Heart left ventricle (tissue), 16 donors: ENCODE measurements at places on chromosomes 6 and 20. TPM values are rescaled to one million over a fixed set of nuclear protein-coding genes. Genes with fewer than 3 reads are reported as not detected.

- no peaks in the 10 kb centered on the region for H3K36me3 ChIP-seq
- no peak overlapping the region for H3K4me3 ChIP-seq
- DNase-seq: peak; percentile 19
- H3K4me1 ChIP-seq: no peaks in the 10 kb centered on the region
Observed at GRCh38 chr20:46520976-46521579, 7.7 kb upstream of the ZNF334 start.

Gene TBC1D22B
- 6.2 TPM for total RNA-seq

- no peak for DNase-seq
- no peak overlapping the region for H3K4me3 ChIP-seq
- no peaks in the 10 kb centered on the region for H3K36me3 ChIP-seq
- H3K27ac ChIP-seq: no peak overlapping the region
- H3K27me3 ChIP-seq: no peaks in the 10 kb centered on the region
Observed at GRCh38 chr6:153623496-153623895, 415.5 kb upstream of the OPRM1 start.

Gene C20orf202
- not detected for total RNA-seq

- no peaks in the 10 kb centered on the region for H3K27me3 ChIP-seq
- peak; percentile 38 for DNase-seq
- no peaks in the 10 kb centered on the region for H3K36me3 ChIP-seq
- H3K27ac ChIP-seq: peak overlapping the region; percentile 100
Observed at GRCh38 chr20:58891718-58892140, 39.2 kb downstream of the GNAS start.

- H3K4me3 ChIP-seq: no peak overlapping the region
- DNase-seq: no peak
- no peaks in the 10 kb centered on the region for H3K36me3 ChIP-seq
- no peak overlapping the region for H3K27ac ChIP-seq
Observed at GRCh38 chr6:41821266-41821665, 33.8 kb downstream of the TOMM6 start.

DNA sequence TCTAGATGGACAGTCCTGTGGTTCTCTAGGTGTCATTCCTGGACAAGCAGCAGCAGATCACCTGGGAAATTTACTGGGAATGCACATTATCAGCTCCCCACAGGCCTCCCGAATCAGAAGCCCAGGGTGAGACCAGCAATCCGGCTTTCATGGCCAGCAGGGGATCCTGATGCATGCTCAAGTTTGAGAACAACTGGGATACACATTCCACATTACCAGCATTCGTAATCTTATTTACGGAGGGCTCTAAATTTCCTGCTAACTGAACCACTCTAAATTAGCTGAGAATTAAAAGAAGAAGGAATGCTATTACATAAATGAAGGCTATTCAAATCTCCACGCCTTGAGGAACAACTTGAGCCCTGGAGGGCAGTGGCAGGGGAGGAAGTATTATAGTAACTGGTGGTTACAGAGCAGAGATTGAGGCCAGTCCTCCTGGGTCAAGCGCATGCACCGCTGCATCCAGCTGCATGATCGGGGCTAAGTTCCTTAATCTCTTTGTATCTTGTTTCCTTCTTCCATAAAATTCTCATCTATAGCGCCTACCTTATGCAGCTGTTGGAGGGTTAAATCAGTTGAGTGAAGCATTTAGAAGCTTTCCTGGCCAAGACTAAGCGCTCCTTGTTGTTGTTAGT lies 403.7 kb downstream of the CDH26 start:
- H3K4me3 ChIP-seq: no peak overlapping the region
- H3K27me3 ChIP-seq: no peaks in the 10 kb centered on the region
- DNase-seq: no peak
- no peaks in the 10 kb centered on the region for H3K36me3 ChIP-seq

GRCh38 chr6:8322659-8323058 lies 112.7 kb downstream of the SLC35B3 start:
- no peak for DNase-seq
- no peaks in the 10 kb centered on the region for H3K4me1 ChIP-seq
- no peak overlapping the region for H3K27ac ChIP-seq
- no peaks in the 10 kb centered on the region for H3K36me3 ChIP-seq
- H3K27me3 ChIP-seq: no peaks in the 10 kb centered on the region

Gene C6orf52
- not detected for total RNA-seq

GRCh38 chr20:36273414-36274180 lies 32.5 kb upstream of the DLGAP4 start:
- H3K4me1 ChIP-seq: no peaks in the 10 kb centered on the region
- H3K27ac ChIP-seq: no peak overlapping the region
- H3K4me3 ChIP-seq: no peak overlapping the region
- H3K36me3 ChIP-seq: no peaks in the 10 kb centered on the region
- DNase-seq: no peak

GRCh38 chr6:99612551-99613408 lies 6.1 kb downstream of the PRDM13 start:
- H3K4me3 ChIP-seq: peak overlapping the region; percentile 46
- H3K36me3 ChIP-seq: no peaks in the 10 kb centered on the region
- peaks cover 10% of the 10 kb centered on the region for H3K4me1 ChIP-seq

DNA sequence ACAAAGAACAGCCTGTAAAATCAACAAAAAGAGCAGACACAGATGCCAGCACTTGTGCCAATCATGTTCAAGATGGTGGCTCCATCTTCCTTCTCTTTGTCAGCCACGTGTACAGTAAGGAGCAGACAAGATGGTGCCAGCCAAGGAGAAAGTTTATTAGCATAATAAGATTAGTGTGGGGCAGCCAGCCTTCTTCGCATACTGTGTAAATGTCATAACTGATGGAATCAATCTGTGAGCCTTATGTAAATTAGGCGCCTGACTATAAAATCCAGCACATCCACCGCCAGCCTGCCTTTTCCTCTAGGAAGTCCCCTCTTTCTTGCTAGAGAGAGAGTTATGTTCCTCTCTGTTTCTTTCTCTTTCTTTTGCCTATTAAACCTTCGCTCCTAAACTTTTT lies 99.7 kb upstream of the RALGAPA2 start:
- H3K27me3 ChIP-seq: peaks cover 5% of the 10 kb centered on the region
- no peaks in the 10 kb centered on the region for H3K36me3 ChIP-seq
- no peaks in the 10 kb centered on the region for H3K4me1 ChIP-seq

DNA sequence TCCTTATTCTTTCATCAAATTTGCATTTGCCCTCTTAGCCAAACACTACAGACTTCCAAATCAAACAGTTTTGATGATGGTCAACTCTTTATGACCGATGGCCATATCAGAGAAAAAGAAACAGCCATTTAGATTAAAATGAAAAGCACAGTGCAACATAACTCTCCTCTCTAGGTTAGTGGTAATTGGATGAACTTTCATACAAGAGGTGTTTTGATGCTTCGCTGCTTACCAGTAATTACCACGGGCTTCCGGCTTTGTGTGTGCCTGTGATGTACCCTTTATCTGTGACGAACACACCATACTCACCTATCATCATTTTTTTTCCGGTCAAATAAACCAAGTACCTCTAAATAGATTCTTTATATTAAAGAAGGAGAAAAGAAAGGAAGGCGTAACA lies 181.8 kb downstream of the FOXA2 start:
- DNase-seq: no peak
- H3K36me3 ChIP-seq: no peaks in the 10 kb centered on the region
- no peaks in the 10 kb centered on the region for H3K4me1 ChIP-seq
- H3K27ac ChIP-seq: no peak overlapping the region

Gene GJA10
- total RNA-seq: not detected

DNA sequence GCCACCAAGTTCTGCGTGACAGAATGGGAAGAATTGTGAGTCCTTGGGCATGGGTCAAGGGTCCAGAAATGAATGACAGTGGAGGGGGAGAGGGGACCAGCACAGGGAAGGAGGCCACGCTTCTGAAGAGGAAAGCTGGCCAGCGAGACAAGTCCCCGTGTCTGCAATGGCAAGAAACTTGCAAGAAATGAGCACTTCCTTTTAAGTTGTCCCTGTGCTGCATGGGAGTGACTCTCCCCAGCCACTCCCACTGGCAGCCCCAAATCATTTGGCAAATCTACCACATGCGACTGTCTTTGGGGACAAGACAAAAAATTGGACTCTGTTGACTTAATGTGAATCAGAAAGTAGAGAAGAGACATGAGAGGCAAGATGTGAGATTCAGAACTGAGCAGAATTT lies 242.2 kb upstream of the RREB1 start:
- no peaks in the 10 kb centered on the region for H3K4me1 ChIP-seq
- no peak for DNase-seq
- no peaks in the 10 kb centered on the region for H3K27me3 ChIP-seq
- peak overlapping the region; percentile 33 for H3K27ac ChIP-seq

DNA sequence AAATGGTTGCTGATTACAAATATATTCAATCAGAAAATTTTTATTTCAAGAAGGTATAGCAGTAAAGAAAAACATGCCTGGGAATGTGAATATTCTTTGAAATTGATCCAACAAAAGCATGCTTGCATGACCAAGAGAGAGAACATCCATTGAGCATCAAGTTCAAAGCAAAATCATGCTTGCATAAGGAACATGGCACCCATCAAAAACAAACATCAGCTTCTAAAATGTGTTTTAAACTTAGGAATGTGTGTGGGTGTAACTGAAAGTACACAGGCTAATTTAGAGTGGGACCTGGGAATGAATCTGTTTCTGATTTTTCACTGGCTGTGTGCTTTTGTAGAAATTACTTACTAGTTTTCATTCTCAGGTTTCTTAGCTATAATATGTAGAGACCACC lies 5.6 kb downstream of the SLC17A5 start:
- DNase-seq: no peak
- H3K36me3 ChIP-seq: no peaks in the 10 kb centered on the region
- H3K27me3 ChIP-seq: no peaks in the 10 kb centered on the region
- H3K27ac ChIP-seq: no peak overlapping the region
- H3K4me3 ChIP-seq: no peak overlapping the region

DNA sequence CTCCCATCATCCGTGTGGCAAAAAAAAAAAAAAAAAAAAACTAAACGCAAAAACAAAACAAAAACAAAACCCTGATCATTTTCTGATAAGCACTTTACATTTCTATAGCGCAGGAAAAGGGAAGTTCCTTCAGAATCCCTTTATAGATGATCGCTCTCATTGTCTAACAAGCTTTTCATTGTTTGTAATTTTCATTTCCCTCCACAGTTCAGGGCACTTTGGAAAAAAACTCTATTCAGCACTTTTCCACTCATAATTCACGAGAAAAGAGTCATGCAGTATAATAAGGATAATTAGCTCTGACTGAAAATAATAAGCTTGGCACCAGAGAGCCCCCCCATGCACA lies 89.4 kb upstream of the ATXN1 start:
- no peak overlapping the region for H3K4me3 ChIP-seq
- no peaks in the 10 kb centered on the region for H3K36me3 ChIP-seq
- no peaks in the 10 kb centered on the region for H3K27me3 ChIP-seq
- DNase-seq: no peak

Gene COL21A1
- 110 TPM for total RNA-seq

- no peak overlapping the region for H3K27ac ChIP-seq
- no peaks in the 10 kb centered on the region for H3K36me3 ChIP-seq
- no peaks in the 10 kb centered on the region for H3K4me1 ChIP-seq
- no peaks in the 10 kb centered on the region for H3K27me3 ChIP-seq
- no peak for DNase-seq
- no peak overlapping the region for H3K4me3 ChIP-seq
Observed at GRCh38 chr6:84065693-84066290, 32.2 kb downstream of the MRAP2 start.

DNA sequence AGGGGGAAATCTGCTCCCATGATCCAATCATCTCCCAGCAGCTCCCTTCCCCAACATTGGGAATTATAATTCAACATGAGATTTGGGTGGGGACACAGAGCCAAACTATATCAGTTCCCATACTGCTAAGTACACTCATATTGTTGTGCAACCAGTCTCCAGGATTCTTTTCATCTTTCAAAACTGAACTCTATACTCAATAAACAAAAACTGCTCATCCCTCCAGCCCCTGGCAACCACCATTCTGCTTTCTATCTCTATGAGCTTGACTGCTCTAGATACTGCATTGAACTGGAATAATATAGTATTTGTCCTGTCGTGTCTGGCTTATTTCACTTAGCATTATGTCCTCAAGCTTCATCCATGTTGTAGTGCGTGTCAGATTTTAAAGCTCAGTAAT lies 42.9 kb downstream of the STX11 start:
- H3K4me1 ChIP-seq: no peaks in the 10 kb centered on the region
- no peak for DNase-seq
- H3K36me3 ChIP-seq: no peaks in the 10 kb centered on the region
- H3K27me3 ChIP-seq: no peaks in the 10 kb centered on the region

Gene GTSF1L
- not detected for total RNA-seq

Gene HCK
- total RNA-seq: 52.0 TPM

Gene KIF6
- 0.65 TPM for total RNA-seq

GRCh38 chr6:113488061-113488460 lies 369.1 kb upstream of the MARCKS start:
- no peak overlapping the region for H3K27ac ChIP-seq
- no peaks in the 10 kb centered on the region for H3K36me3 ChIP-seq
- H3K27me3 ChIP-seq: no peaks in the 10 kb centered on the region
- DNase-seq: no peak

Gene ENTPD6
- total RNA-seq: 118 TPM

Gene BPI
- 0.18 TPM for total RNA-seq
